Endodermal cell (in vitro differentiated cells): ENCODE measurements at places on chromosomes 5 and 9.

GRCh38 chr5:77486344-77486962 lies 5.7 kb downstream of the WDR41 start:
- DNase-seq, result no peak

GRCh38 chr9:84669288-84670137 lies at the start of gene NTRK2:
Gene NTRK2 (plus strand): TSS chr9:84669729. CDS start chr9:84670749, 1,020 bp downstream.
- DNase-seq, result peak; percentile 82

- DNase-seq, result no peak
These were observed 185.7 kb downstream of the NR3C1 start for GRCh38 chr5:143217804-143218160.

- DNase-seq, result peak; percentile 49
These were observed 2156.9 kb upstream of the C9orf72 start for GRCh38 chr9:29730163-29730562.

- no peak for DNase-seq
These were observed 2.7 kb downstream of the RABEPK start for GRCh38 chr9:125202846-125203618.

DNA sequence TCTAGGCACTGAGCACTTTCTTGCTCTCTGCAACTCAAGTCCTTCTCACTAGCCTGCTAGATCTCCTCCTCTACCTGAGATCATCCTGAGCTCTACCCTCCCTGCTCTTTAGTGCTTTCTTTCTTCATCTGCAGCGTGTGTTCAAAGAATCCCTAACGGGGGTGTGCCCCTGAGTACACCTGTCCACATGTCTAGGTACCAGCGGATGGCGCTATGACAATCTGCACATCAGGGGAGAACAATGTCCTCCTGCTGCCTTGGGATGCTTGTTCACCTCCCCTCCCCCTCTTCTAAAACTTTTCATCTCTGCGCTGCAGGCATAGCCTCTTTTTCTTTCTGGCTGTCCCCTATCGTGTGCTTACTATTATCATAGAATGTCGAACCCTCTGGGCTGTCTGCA lies 42.7 kb downstream of the PTPN3 start:
- DNase-seq, result no peak

- DNase-seq, result no peak
These were observed 26.1 kb upstream of the KCNV2 start for GRCh38 chr9:2691212-2691611.

DNA sequence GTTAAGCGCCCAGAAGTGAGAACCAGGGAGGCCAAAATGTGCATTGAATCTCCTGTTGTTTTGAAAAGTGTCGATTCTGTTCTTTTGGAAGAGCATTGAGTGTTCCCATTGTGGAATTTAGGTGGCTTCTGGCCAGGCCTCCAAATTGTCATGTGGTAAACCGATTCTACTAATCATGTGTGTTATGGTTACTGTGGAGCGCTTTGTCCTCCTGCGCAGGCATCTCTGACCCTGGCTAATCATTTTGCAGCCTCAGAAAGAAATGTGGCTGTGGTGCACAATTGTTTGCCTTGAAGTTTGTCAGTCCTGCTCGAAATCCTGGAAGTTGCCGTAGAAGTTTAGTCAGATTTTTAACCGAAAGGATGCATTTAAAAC lies 121.3 kb downstream of the RASGRF2 start:
- DNase-seq, result no peak

- no peak for DNase-seq
These were observed 37.6 kb upstream of the TARS1 start for GRCh38 chr5:33403187-33403586.

DNA sequence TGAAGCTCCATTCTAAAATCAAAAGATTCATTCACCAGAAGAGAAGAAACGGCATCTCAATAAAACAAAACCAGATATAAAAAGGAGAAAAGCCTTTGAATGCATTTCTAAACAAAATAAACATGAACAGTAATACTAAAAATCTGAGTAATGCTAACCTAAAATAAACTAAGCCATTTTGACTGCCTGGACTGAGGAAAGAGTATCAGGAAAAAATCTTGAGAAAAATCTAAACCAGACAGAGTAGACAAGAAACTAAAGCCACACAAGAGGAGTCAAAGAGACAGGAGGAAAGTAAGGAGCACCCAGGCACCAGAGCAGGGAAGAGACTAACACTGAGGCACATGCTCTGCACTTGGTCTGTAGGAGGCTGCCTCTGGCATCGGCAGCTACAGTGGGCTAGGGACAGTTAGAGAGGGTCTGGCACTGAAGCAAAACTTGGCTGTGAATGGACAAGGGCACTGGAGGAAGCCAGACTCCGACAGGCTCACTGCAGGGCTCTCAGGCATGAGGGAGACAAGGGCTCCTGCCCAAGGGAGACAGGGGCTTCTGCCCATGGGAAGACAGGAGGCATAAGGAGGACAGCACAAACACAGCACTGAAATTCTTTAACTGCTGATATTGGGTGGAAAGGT lies 50.2 kb downstream of the DROSHA start:
- DNase-seq, result no peak

- DNase-seq, result no peak
These were observed 5.1 kb downstream of the LCP2 start for GRCh38 chr5:170292179-170293104.

DNA sequence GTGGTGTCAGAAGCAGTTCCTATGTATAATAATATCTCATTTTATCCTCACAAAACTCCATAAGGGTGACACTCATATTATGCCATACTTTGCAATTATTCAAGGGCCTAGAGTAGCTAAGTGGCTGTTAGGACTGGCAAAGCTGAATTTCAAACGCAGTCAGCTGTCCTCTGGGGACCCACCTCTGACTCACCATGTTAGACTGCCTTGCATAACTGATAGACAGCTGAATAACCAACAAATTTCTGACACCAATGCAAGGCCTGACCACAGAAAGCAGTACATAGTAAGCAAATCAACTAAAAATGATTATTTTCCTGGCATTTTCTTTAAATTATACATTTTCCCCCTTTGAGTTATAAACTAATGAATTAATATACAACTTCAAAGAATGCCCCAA lies 251.6 kb upstream of the PTGER4 start:
- no peak for DNase-seq

DNA sequence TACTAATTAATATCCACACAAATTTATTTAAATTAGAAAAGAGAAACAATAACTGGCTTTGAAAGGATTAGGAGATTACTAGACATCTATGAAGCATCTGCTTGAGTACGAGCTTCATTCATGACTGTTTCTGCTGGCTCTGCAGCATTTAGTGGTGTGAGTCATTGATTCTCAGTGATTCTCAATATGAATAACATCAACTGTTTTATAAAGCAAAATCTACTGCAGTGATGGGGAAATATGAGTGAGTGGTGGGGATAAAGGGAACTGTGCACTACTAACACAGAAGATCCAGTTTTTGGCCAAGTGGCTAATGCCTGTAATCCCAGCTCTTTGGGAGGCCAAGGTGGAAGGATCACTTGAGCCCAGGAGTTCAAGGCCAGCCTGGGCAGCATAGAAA lies 8.4 kb downstream of the FNBP1 start:
- no peak for DNase-seq

DNA sequence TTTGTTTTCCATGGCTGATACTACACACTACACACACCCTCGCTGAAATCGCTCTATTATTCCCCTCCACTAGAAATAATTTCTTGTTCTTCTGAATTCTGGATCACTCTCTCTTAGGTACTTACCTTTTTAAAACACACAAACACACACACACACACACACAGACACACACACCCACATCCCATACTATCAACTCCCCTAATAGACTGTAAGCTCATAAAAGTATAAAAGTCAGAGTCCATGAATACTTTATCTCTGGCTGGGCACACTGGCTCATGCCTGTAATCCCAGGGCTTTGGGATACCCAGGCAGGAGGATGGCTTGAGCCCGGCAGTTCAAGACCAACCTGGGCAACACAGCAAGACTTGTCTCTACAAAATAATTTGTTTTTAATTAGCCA lies 11.1 kb downstream of the STRBP start:
- no peak for DNase-seq

DNA sequence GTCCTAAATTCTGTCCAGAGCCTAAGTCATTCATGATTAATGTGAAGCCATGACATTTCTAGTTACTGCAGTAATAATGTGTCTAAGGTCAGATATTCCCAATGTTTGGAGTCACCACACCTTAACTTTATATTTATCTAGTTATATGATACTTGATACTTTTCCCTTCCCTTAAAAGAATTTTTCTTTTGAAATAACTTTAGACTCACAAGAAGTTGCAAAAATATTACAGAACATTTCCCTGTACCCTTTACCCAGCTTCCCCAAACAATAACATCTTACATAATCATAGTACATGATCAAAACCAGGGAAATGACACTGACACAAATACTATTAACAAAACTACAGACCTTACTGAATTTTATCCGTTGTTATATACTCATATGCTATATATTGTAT lies 150.0 kb upstream of the GNA14 start:
- no peak for DNase-seq

GRCh38 chr9:110336363-110336762 lies 1.3 kb downstream of the TXNDC8 start:
- no peak for DNase-seq

DNA sequence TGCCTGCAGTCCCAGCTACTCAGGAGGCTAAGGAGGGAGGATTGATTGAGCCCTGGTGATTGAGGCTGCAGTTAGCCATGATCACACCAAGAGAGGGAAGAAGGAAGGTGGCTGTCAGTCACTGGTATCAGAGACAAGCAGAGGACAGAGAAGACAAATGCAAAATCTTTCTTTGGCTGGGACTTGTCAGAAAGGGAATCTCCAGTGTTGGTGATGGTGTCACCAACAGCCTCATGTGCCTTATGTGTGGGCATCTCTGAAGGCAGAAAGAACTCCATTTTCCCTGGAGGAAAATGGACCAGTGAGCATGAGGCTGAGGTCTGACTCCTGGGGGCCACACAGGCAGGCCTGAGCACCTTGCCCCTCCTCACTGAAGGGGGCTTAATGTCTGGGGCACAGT lies 12.1 kb upstream of the RNF183 start:
- DNase-seq, result peak; percentile 8

- DNase-seq, result no peak
These were observed 299.5 kb downstream of the MEF2C start for GRCh38 chr5:88583471-88583870.

GRCh38 chr5:140977003-140977402 lies 10.7 kb downstream of the PCDHAC2 start:
- DNase-seq, result no peak

- DNase-seq, result no peak
These were observed 22.5 kb downstream of the ADAMTSL1 start for GRCh38 chr9:18496256-18497000.

GRCh38 chr9:3733039-3733408 lies 207.2 kb upstream of the RFX3 start:
- DNase-seq, result no peak
